ENCODE measurements at places on chromosomes 6 and 20.

GRCh38 chr6:113464536-113464935 lies 392.6 kb upstream of the MARCKS start:
- DNase-seq, result no peak

- DNase-seq, result peak; percentile 12
Measured at GRCh38 chr6:56914798-56915658, 39.9 kb upstream of the BEND6 start.

- DNase-seq, result no peak
Measured at GRCh38 chr6:110101885-110102284, 77.6 kb downstream of the WASF1 start.

DNA sequence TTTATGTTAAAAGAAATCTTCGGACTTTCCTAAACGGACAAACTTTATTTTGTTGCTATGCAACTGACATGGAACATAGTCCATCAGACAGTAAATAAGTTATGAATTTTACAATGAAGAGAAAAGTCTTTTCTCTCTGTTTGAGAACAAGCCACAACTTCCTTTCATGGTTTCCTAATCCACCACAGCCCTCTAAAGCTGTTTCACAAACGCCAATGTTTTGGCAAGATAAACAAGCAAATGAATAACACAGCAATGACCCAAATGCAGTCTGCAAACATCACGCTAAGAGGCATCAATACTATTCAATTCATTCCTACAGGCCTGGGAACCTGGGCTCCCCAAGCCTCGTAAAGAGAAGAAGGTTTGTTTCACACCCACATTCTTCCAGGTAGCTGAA lies 60.4 kb downstream of the HAO1 start:
- no peak for DNase-seq

DNA sequence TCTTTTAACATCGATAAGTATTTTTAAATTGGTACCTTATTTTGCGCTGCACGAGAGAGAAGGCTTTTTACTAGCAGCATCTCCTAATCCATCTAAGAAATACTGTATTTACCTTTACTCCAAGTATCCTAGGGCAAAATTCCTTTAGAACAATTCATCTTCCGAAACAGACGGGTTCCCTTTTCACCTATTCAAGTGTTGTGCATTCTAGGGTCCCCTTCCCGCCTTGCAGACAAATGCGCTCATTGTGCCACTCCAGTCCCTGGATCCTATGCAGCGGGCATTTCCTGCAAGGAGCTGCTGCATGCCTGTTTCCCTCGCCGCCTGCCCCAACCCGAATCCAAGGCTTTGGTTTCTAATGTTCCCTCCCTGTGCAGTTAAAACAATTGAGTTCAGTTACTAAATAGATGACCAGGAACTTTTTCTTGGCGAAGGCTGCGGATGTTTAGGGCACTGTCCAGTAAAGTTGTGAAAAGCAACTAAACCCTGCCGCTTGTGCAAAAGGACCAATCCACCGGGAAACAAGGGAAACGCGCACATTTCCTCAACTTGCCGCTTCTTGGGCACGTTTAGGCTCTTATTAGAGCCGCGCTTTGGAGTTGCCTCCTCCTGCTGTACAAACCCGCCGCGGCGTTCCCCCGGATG lies 556 bp upstream of the SCAF8 start:
- DNase-seq, result peak; percentile 56

GRCh38 chr6:98794307-98794842 lies 40.0 kb upstream of the POU3F2 start:
- DNase-seq, result no peak

- no peak for DNase-seq
Measured at GRCh38 chr6:137299681-137300080, 80.5 kb upstream of the IFNGR1 start.

DNA sequence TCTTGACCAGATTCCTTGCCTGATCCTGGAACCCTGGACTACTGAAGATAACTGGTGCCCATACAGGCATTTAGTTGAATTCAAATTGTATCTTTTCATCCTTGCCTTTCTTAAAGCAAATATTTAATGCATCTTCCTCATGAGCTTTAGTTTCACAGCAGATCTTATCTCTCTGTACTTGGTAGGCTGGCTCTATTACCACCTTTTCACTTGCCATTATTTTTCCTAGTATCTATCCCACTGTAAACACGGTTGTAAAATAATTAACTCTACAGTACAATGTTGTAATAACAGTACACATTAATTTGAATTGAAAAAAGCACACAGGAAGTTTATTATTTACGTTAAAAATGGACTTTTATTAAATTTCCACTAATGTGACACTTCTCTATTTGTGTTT lies 1286.9 kb downstream of the GRIK2 start:
- DNase-seq, result no peak

DNA sequence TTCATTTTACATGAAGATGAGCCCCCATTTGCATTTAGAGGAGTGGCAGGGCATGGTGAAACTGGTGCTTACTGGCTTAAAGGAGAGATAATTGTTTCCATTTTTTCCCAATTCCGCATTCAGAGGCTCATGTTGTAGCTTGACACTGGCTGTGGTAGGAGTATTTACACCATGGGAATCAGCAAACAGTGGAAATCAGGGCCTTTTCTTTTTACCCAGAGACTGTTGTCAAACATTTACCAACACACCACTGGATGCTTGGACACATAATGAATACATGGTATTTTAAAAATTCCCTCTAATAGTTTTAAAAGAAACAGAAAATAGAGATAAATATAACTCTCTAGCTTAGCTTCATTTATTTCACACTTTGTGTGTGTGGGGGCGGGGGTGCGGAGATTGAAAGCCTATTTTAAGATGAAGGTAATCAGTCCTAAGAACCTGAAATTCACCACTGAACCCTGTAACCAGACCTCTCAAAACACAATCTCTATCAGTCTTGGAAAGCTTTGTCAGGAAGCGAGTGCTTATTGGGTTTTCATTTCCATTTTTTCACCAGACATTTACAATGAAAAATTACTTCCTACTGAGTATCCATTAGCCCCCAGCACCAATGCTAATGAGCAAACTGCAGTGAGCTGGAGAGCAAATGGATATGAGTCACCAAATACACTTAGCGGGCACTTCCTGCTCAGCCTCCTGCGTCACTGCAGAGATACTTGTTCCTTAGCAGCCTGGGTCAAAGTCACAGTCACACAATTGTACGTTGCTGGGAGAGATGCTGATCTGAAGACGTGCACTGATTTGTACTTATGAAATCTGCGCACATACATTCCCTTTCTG lies 532.0 kb downstream of the BCKDHB start:
- peak; percentile 89 for DNase-seq

GRCh38 chr20:62507991-62508640 lies 32.3 kb upstream of the GATA5 start:
- no peak for DNase-seq

DNA sequence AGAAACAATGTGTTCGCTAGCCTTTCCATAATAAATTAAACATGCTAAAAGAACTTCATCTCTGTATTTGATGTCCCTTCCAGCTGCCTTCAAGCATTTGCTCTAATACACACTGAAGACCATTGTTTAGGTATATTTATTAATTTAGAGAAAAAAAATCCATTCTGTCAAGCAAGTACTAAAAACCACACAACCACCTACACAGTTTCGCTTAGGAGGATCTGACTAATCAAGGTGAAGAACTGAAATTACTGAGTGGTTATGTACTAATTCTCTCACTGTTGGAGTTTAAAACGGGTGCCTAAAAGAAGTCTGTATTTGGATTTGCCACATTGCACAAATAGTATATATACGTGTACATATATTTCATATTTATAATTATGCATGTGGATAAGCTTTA lies 58.9 kb downstream of the GMDS start:
- DNase-seq, result no peak

DNA sequence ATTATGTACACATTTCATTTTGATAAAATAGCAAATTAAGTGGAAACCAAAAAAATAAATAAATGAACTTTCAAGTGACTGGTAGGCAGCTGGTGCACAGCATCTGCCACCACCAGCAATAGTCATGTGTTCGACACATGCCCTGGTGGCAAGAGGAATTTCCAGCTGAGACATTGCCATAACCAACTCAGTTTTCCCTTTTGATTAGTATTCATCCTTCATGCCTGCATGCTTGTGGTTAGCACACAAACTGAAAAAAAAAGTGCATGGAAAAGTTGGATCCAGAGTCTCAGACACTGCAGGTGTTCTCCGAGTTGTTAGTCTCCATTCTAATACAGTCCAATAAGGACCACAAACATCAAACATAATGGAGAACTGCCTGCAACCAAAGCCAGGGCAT lies 156.0 kb upstream of the SOX4 start:
- no peak for DNase-seq

- DNase-seq, result no peak
Measured at GRCh38 chr6:2033544-2033943, 211.9 kb downstream of the GMDS start.

DNA sequence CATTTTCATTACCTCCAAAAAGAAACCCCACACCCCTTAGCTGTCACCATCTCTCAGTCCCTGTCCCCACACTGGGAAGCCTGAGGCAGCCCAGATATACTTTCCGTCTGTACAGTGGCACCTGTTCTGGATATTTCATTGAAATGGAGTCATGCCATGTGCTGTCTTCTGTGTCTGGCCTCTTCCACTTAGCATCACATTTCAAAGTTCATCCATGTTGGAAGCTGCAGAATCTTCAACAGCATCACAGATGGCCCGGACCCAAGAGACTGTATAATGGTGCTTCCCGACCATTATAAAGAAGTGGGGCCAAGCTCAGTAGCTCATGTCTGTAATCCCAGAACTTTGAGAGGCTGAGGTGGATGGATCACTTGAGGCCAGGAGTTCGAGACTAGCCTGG lies 58.4 kb downstream of the DLGAP4 start:
- DNase-seq, result no peak

DNA sequence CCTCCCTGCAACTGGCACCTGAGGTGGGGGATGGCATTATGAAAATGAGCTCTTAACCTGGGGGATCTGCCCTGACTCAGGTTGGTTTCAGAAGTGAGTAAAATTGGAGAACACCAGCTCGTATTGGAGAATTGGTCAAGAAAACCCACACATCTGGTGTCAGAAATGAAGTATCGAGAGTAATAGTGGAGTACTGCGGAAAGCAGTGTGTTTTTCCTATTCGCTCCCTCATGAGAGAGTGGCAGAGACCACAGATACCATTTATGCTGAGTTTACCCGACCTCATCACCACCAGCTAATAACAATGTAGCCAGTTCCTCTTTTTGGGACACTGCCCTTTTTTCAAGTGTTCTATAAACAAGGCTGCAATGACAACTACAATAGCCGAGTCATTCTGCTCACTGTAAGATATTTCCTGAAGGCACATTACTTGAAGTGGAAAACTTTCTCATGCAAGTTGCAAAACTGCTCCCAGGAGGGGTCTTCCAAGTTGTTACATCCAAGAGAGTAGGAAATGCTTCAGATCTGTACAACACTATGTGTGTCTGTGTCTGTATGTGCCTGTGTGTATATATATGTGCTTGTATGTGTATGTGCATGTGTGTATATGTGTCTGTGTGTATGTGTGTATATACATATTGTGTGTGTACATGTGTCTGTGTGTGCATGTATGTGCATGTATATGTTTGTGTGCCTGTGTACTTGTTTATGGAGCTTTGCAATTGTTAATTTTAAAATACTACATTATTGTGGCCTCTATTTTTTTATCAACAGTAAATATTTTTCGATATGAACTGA lies 106.0 kb upstream of the CST7 start:
- no peak for DNase-seq

GRCh38 chr20:46192376-46192944 lies 74.3 kb downstream of the CD40 start:
- DNase-seq, result peak; percentile 85

DNA sequence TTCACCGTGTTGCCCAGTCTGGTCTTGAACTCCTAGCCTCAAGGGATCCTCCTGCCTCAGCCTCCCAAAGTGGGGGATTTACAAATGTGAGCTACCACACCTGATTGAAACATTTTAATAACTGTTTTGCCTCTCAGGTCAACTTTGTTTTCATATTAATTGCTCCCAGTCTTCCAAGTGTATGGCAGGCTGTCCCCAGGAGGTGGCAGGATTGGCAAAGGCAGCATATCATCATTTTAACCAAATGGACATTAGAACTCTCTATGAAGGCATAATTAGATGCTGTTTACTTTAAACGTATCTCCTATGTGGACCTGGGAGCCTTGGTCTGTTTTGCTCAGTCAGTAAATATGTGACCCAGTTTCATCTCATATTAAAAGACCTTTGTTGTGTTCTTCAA lies 59.2 kb upstream of the CSE1L start:
- peak; percentile 26 for DNase-seq

- DNase-seq, result no peak
Measured at GRCh38 chr6:112086744-112087135, 542 bp downstream of the TUBE1 start.

DNA sequence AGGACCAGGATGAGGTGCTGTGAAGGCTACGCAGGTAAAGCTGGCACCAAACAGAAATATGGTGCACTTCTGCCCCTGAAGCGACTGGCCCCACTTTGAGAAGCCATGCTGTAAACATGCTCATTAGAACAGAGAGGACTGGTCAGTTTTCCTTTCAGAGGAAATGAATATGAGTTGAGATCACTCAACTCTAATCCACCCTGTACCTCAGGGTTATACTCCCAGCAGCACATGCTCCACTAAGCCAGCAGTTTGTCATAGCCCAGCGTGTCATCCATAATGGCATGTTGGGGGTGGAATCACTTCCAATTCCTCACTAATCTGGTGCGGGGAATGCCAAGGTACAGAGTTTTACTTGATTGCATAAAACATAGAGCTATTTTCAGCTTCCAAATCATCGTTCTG lies 98.1 kb downstream of the HIVEP2 start:
- no peak for DNase-seq

- peak; percentile 60 for DNase-seq
Measured at GRCh38 chr20:64152906-64153305, 11.3 kb upstream of the MYT1 start.

GRCh38 chr6:99618649-99619408 lies 12.2 kb downstream of the PRDM13 start:
- DNase-seq, result no peak

DNA sequence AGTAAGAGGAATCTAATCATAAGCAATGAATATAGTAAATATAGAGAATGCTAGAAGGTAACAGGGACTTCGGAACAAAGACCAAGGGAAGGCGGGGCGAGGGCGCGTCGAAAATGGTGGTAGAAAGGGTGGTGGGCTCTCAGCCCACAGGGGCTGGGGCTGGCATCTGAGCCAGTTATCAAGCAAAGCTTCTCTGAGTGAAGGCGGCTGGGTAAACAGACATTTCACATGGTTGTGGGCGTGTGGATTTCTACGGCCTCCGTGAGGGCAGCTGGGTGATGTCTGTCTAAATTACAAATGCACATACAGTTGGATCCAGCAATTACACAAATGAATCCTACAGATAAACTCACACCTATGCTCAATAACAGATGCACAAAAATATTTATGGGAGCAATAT lies 56.6 kb downstream of the TOX2 start:
- DNase-seq, result no peak

All from BE2C (cell line).